ENCODE measurements at places on chromosomes 4 and X.
A peak's percentile ranks its signal among the peaks of the same experiment; 100 is the strongest.

GRCh38 chrX:23341452-23341851 is 6.8 kb downstream of the PTCHD1 start:
- no peak for DNase-seq

- no peak for DNase-seq
Measured at GRCh38 chrX:150361070-150361776, 1.9 kb upstream of the MAMLD1 start.

- DNase-seq = no peak
Measured at GRCh38 chrX:138748480-138748879, 37.0 kb upstream of the FGF13 start.

DNA sequence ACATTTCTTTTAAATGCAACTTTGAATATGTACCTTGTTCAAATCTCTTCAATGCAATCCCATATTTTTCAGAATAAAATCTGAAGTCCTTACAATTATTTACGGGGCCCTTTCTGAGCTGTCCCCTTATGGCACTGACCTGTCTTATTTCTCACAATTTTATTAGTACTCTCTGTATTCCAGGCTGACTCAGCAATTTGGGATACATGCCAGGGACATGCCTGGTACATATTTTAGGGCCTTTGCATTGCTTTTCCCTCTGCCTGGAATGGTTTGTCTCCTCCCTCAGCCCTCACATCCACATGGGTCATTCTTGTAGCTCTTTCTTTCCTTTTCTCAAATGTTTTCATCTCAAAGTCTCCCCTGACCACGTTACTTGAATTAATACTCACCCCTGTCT is 172.2 kb upstream of the TECRL start:
- DNase-seq = no peak

DNA sequence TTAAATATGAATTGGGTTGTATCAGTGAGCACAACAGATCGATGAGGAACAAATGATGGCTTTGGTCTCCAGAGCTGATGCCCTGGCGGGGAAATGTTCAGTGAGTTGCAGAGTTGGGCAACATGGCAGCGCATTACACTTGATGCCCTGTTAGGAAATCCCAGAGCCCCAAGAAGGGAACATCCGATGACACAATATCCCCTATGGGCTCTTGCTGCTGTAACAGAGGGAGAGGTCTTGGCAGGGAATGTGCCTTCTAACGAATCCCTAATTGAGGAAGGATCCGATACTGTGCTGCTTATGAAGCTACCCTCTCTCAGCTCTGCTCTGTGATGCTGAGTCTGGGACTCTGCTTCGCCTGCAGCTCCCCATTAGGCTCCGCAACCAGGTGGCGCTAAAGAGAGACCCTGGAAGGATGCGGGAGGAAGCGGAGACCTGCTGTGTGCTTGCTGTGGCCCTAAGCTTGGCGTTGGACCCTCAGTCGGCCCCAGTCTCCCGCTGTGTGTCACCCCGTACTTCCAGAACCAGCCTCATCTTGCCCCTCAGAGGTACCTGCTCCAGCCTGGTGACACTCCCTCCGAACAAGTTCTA is 38.9 kb downstream of the PDHA1 start:
- DNase-seq = no peak

- no peak for DNase-seq
Measured at GRCh38 chr4:179285696-179286095, 1843.5 kb upstream of the AGA start.

GRCh38 chr4:153209410-153209809 is 5.2 kb downstream of the TRIM2 start:
- DNase-seq = no peak

DNA sequence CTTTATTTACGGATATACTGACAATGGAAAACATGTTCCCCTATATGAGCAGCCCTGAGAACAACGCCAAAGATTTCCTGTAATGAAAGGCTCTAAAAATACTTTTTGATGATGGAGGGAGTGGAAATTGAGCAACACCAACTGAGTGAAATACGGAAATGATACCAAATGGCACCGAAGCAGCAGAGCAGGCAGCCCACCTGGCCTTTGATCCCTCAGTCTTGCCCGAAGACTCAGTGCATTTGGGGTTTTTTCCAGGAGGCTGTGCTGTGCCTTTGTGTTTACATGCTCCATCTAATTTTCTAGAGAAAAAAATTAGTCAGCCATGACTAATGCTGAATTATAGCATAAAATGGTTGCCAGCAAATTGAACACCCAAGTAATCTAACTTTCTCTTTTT is 169.9 kb upstream of the RBPJ start:
- DNase-seq = no peak

GRCh38 chr4:178198691-178199090 is 756.5 kb upstream of the AGA start:
- no peak for DNase-seq

DNA sequence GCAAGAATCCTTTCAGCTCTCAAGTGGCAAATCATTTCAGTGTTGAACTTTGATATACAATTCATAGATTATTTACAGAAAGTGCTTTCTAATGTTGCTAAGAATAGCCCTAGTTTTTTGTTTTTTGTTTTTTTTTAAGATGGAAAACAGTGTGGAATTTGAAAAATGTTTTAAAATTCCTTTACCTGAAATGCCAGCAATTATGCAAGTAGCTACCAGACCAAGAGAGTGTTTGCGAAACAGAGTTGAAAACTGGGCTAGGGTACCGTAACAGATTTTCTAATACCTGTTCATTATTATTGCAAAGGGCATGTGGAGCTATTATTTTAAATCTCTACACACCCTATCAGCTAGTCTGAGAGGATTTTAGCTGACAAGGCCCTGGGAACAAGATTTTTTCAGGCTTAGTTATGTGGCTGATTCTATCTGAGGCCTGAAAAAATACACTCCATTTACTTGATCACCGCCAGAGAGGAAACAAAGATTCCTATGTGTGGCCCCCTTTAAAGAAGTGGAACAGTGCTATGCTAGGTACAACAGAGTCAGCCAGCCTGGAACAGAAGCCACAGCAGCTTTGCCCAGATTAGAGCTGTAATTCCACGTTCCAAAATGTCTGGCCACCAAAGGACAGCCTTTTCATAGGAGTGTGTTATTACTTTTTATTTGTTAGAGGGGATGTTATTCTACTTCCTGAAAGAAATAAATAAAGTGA is 46.9 kb upstream of the SLC39A8 start:
- no peak for DNase-seq

DNA sequence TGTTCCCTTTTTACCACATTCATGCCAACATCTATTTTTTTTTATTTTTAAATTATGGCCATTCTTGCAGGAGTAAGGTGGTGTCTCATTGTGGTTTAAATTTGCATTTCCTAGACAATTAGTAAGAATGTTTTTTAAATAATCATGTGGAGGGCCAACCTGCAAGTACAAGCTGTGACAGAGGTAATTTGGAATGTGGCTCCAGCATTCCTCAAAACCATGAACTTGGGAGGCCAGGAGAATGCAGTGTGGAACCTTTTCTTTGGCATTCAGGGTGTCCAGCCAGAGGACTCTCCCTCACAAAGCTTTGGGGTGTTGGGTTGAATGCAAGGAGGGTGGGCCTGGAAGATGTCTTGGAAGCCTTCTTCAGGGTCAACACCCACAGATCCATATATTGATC is 7.3 kb upstream of the TMEM185A start:
- no peak for DNase-seq

- DNase-seq = no peak
Measured at GRCh38 chr4:14520171-14520570, 482.1 kb upstream of the CPEB2 start.

- DNase-seq = peak; percentile 9
Measured at GRCh38 chrX:49840679-49841078, 11.6 kb downstream of the PAGE4 start.

- DNase-seq = no peak
Measured at GRCh38 chr4:80202741-80203553, 5.6 kb downstream of the PRDM8 start.

DNA sequence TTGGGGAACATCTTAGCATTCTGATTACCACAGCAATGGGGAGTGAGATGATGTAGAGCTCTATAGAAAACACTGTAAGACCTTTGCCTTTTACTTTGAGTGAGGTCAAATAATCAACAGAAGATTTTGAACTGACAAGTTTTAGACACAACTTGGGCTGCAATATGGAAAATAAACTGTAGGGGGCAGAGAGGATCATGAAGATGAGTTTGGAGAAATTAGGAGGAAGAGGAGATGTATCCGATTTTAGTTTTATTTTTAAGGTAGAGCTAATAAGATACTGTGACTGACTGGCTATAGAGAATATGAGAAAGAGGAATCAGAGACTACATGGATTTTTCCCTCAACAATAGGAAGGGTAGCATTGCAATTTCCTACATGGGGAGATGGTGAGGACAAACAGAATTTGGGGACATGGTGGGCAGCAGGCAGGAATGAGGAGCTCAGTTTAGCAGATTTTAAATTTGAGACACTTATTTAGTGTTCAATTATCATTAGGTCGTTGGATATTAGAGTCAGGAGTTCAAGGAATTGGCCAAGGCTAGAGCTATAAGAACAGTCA is 563.1 kb downstream of the INPP4B start:
- DNase-seq = no peak

GRCh38 chr4:133887723-133888122 is 313.9 kb downstream of the PABPC4L start:
- no peak for DNase-seq

- no peak for DNase-seq
Measured at GRCh38 chrX:137549851-137550664, 15.9 kb upstream of the ZIC3 start.

DNA sequence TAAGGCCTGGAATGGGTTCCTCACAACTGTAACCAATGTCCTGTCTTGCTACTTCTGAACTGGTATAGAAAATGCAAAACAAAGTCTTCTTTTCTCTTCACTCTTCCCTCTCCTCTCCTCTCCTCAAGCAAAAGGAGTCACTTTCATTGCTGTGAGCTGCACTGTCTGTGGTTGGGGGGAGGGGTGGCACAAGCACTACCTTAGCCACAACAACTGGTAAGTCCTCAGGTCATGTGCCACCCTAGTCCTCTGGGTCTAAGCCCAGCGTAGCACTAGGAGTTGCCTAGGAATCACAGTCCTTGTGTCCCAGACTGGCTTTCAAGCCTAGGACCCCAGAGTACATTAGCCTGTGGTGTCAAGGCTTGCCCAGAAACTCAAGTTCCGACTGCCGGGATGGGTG is 859.3 kb upstream of the AMOT start:
- DNase-seq = no peak

DNA sequence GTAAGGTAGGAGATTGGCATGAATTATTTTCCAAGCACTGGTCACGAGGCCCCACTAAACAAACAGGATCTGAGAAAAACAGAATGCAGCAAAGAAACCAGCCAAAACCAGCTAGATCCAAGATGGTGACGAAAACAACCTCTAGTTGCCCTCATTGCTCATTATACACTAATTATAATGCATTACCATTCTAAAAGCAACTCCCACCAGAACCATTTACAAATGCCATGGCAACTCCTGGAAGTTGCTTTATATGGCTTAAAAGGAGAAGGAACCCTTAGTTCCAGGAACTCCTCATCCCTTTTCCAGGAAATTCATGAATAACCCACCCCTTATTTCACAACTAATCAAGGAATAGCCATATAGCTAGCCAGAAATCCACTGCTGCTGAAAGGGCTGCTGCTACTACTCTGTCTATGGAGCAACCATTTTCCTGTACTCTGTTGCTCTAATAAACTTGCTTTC is 69.3 kb downstream of the ABCB7 start:
- DNase-seq = no peak

DNA sequence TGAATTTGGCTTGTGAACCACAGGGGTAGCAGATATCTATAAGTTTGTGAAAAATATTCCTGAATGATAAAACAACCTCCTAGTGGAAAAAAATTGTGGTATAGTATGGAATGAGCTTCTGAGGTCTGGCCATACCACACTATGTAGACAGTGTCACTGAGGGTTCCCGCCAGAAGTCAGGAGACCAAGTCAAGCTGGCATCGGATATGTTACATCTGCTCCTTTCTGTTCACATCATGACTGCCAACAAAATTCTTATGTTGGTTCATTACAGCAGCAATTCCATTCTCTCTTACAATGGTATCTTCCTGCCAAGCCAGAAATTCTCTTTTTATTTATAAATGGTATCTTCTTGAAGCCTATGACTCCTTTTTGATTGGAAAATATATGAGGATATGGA is 273.0 kb downstream of the PPP3CA start:
- no peak for DNase-seq

- no peak for DNase-seq
Measured at GRCh38 chr4:40122941-40123340, 66.3 kb downstream of the N4BP2 start.

GRCh38 chr4:5894266-5894665 is 1.4 kb upstream of the CRMP1 start:
- DNase-seq = no peak

GRCh38 chrX:45428831-45429230 is 228.2 kb upstream of the DIPK2B start:
- no peak for DNase-seq

DNA sequence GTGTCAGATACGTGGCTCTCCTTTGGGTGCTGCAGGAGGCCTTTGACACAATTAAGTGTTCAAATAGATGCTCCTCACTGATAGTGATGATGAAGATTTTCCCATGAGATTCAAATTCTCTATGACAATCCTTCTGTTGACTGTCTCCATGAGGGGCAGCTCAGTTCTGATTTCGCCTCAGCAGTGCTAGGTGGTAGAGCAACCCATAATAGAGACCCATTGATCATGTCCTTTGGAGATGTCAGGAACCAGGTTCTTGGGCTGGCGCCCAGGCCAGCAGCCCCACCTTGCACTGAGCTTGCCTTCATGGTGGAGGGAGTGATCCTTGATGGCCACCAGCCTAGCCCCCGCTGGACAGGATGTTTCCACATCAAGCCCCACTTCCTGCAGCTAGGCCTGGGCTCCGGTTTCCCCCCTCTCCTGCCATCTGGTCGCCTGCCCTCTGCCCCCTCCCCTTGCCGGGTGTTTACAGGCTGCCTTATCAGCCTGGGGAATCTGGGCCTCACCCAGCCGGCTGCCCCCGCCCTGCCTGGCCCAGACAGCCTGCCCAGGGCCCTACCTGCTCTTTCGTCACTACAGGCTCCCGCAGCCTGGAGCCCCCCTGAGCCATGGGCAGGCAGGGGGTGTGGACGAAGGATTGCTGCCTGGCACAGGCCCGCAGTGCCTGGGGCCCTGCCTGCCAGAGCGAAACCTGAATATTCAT is 12.6 kb downstream of the ELF4 start:
- no peak for DNase-seq

GRCh38 chr4:83207497-83208101 is 77.0 kb downstream of the COQ2 start:
- no peak for DNase-seq

DNA sequence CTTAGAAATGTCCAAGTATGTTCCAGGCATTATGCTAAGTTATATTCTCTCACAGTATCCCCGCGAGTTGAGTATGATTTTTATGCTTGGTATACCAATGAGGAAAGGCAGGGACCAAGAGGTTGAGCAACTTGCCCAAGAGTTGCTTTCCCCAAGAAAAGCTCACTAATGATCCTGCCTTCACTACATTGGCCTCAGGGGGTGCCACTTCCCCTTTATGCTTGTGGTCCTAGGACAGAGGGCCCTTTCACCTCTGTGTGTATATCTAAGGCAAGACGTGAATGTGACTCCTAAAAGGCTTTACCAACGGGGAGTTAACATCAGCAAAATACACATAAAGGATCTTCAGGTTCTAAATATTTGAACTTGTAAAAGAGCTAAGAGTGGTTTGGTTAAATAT is 164.4 kb upstream of the CPEB2 start:
- no peak for DNase-seq

GRCh38 chrX:38561126-38561868 is at the start of gene TSPAN7:
TSPAN7 (plus strand) TSS chrX:38561542; CDS start chrX:38561547, 5 bp downstream.
- peak; percentile 61 for DNase-seq

GRCh38 chr4:98474408-98474844 is 184.0 kb downstream of the TSPAN5 start:
- no peak for DNase-seq

GRCh38 chr4:84218031-84218430 is 281.1 kb downstream of the NKX6-1 start:
- DNase-seq = no peak

GRCh38 chrX:154329294-154329693 is 33.7 kb downstream of the TKTL1 start:
- no peak for DNase-seq
